ENCODE measurements at places on chromosomes 6 and 20.

DNA sequence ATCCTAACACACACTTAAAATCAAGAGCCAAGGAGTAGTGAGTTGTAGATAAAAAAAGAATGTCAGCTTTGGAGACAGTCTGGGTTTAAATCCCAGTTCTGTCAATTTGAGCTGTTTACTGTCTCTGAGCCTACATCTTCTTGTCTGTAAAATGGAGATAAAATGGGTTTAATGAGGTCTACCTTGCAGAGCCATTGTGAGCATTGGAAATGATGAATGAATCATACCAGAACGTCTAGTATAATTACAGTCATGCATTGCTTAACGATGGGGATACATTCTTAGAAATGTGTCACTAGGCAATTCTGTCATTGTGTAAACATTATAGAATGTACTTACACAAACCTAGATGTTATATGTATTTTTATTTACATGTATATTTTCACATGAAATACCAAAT is 17.6 kb upstream of the SGK2 start:
- DNase-seq = no peak

- DNase-seq = no peak
Observed at GRCh38 chr6:89597372-89597771, 41.2 kb downstream of the LYRM2 start.

- no peak for DNase-seq
Observed at GRCh38 chr20:34315236-34315635, 12.1 kb upstream of the AHCY start.

DNA sequence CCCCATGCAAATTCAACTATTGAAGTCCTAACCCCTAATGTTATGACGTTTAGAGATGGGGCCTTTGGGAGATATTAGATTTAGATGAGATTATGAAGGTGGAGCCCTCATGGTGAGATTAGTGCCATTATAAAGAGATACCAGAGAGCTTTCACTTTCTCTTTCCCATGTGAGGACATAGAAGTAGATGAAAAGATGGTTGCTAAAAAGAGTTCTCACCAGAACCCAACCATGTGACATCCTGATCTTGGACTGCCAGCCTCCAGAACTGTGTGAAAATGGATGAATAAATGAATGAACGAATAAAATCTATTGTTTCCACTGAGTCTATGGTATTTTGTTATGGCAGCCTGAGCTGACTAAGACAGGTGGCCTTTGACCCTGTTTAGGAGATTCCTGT is 50.6 kb upstream of the FBXO30 start:
- DNase-seq = no peak

DNA sequence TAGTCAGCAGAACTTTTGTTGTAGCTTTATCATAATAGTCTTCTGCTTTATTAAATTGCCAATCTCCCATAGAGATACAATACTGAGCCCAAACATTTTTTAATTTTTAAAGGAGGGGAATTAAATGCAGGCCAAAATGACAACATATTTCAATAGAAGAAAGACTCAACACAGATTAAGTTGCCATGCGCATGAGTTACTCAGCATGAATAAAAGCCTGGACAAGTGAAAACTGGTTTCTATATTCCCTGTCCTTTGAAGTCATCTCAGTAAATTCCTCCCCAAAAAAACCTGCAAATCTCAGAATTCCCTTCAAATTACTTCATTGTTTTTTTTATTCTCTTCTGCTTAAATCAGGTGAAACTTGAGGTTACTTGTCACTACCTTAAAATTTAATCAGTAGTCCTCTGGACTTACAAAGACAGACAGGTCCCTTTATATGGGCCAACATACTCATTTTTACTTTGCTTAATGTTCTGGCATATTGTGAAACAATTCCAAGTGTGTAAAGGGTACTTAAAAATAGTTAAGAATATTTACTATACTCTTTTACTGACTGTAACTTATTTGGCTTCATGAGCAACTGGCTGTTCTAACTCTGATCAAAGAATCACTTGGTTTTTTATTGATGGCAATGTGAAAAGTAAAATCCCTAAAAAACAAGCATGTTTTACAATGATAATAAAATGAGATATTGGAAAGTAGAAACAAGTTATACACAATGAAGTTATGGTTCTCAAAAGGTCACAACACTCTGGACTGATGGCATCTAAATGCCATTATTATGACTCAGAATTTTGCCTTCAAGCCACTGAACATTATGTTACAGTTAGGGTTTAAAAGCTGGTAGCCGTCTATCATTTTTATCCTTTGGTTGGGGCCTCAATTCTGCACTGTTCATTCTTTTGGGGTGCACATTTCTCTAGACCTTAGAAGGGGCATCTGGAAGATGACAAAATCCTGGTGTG is 49.9 kb upstream of the COL21A1 start:
- no peak for DNase-seq

- peak; percentile 25 for DNase-seq
Observed at GRCh38 chr20:57459278-57459677, 65.7 kb downstream of the CTCFL start.

- DNase-seq = no peak
Observed at GRCh38 chr6:97073903-97074302, 149.4 kb downstream of the KLHL32 start.

DNA sequence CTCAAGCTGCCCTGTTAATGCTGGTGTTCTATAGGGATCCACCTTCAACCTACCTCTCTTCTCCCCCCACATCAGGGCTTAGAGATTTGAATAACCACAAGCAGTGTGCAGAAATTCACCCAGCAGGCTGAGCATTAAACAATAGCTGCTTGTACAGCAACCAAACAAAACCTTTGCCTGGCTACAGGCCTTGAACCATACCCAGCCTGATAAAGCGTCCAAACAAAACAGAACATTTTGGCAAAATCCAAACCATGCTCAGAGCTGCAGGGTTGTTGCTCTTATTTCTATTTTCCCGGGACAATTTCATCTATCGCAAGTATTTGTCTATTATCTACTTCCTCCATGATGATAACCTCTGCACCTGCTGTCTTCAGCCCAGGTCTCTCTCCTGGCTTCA is 142.3 kb downstream of the UNC5CL start:
- no peak for DNase-seq

GRCh38 chr6:711925-712324 is 19.0 kb upstream of the EXOC2 start:
- no peak for DNase-seq

GRCh38 chr6:87164506-87164905 is 9.1 kb downstream of the ZNF292 start:
- DNase-seq = no peak

DNA sequence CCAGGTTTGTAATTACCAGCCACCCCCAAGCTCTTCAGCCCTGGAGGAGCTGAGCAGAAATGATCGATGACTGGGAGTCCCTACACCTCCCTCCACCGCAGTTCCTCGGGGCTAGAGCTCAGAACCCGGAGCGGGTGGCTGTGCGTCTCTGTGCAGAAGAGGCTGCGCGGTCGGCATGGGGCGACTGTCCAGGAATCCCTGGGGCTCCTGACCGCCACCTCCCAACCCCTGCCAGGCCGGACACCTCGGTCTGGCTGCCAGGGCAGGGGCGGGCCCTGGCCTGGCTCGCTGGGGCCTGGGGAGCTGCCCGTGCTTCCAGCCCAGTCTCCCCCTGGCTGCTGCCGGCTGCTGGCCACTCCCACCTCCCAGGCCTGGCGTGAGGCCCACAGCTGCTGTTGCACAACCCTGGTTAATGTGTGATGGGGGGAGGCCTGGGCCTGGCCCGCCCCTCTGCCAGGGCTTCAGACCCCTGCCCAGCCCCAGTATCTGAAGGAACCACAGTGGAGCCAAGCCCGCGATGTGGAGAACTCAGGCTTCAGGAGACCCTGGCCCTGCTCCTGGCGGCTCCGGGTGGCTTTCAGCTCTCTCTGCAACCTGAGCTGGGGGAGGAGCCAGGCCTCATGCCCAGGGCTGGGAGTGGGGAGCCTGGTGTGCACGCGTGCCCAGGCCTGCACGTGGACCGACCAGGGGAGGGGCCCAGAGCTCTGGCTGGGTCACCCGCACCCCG is 1.2 kb downstream of the SLC2A4RG start:
- DNase-seq = peak; percentile 84

- peak; percentile 31 for DNase-seq
Observed at GRCh38 chr20:50848846-50849673, 54.2 kb downstream of the BCAS4 start.

DNA sequence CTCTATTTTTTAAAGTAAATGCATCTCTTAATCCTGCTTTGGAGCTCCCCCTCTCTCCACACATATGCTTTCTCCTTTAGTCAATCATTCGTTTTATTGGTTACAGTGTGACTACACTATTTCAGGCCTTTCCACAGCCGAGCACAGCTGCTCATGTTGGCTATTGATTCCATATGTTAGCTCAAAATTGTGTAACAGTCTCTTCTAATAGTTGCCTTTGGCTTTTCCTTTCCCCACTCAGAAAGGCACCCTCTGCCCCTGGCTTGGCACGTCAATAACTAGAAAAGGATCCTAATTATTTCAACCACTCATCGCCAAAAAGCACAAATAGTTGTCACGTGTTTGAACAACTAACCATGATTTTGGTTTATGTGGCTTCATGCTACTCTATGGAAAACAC is 410.3 kb upstream of the SLC35B3 start:
- DNase-seq = no peak

DNA sequence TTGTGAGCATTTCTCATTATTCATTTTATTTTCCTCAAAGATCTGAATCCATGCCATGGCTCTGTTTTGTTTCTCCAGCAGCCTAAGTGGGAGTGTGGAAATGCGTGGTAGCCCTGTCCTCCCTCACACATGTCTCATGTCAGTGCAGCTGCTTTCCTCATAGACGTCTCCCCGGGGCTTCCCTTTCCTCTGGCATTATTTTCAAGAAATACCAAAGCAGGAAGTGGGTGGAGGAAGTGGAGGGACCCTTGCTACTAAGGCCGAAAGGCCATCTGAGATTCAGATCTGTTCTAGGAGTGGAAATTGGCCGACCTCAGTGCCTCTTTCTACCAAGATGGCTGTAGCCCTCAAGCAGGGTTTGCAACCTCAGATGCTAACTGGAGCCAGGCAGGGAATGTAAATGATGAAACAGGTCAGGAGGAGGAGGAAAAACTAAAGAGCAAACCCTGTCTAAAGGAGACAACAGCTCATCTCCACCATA is 420.9 kb upstream of the PLCB4 start:
- DNase-seq = peak; percentile 45

GRCh38 chr6:35441642-35442041 is 10.5 kb upstream of the FANCE start:
- no peak for DNase-seq

- no peak for DNase-seq
Observed at GRCh38 chr6:130029163-130029562, 10.8 kb downstream of the L3MBTL3 start.

- no peak for DNase-seq
Observed at GRCh38 chr6:25005010-25005409, 69.2 kb upstream of the RIPOR2 start.

- DNase-seq = no peak
Observed at GRCh38 chr6:1594445-1595200, 15.1 kb upstream of the FOXC1 start.

- no peak for DNase-seq
Observed at GRCh38 chr6:39965751-39966150, 31.5 kb upstream of the MOCS1 start.

DNA sequence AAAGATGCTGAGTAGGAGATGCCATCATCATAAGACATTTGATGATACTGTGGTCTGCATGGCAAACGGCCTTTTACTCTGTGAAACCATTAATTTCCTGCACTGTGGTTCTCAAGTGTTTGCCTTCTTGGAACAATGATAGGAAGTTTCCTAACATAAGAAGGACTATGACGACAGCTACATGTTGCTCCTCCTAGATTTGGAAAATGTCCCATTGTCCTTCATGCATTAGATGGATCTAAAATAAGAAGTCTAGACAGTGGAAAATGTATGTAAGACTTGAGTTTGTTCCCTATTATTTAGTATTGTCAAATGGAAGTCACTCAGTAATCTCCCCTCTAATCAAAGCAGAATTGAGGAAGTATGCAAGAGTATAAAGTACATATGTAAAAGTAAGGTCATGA is 98.5 kb upstream of the TMEM170B start:
- DNase-seq = no peak

GRCh38 chr20:11937230-11937629 is 19.5 kb downstream of the BTBD3 start:
- no peak for DNase-seq

- DNase-seq = no peak
Observed at GRCh38 chr6:73577676-73578075, 56.8 kb upstream of the EEF1A1 start.

GRCh38 chr6:35948725-35949124 is 27.8 kb upstream of the SRPK1 start:
- no peak for DNase-seq

- no peak for DNase-seq
Observed at GRCh38 chr6:1311400-1312202, at the start of gene FOXQ1. TSS of gene FOXQ1 (plus strand) at chr6:1312098. CDS start at chr6:1312705, 607 bp downstream.

DNA sequence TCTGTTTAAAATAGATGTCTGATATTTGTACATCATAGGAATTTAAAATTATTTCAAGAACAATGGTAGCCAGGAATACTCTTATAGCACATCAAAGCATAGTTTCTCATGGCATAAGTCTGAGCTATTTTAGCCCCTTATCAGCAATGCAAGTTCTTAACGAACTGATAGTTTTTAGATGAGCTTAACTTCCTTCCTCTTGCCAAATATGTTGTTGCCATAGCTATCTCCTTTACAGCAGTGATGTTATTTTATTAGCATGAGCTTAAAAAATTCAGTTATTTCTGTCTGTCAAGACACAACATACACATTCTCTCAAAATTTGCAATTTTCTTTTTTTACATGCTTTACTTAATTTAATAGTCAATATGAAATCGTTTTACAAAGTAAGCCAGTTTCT is 867.2 kb downstream of the PHF3 start:
- DNase-seq = no peak

GRCh38 chr6:47648031-47648430 is 50.3 kb upstream of the ADGRF4 start:
- no peak for DNase-seq

GRCh38 chr6:151070631-151071051 is 169.1 kb upstream of the AKAP12 start:
- DNase-seq = no peak

DNA sequence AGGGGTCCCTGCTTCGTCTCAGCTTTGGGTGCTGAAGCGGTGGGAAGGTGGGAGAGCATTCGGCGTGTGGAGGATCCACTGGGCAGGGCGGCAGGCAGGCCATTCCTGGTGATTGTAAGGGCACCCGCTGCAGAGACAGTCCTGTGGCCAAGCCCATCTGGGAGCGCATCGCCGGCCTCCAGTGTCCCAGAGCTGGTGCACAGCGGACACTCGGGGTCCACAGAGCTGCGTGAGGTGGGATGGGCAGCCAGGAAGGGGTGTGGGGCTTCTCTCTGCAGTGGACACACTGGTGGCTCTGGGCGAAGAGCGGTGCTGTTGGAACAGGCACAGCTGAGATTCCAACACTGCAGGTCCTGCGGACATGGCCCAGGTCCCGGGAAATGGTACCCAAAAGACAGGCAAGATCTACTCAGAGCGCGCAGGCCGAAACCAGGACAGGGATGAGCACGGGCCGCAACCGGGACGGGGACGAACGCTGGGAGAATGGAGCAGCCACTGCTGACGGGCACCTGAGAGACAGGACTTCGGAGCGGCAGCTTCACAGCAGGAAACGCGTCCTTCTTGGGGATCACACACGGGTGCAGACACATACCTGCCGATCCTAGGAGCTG is 188.2 kb downstream of the ERMARD start:
- no peak for DNase-seq

GRCh38 chr6:80338201-80338836 is 231.8 kb downstream of the BCKDHB start:
- peak; percentile 52 for DNase-seq

All from Ammon's horn (tissue), 1 donor.